CD4-positive, alpha-beta T cell treated with Interleukin-4 for 1 hour (primary cell): ENCODE measurements at places on chromosomes 12 and 14.

DNA sequence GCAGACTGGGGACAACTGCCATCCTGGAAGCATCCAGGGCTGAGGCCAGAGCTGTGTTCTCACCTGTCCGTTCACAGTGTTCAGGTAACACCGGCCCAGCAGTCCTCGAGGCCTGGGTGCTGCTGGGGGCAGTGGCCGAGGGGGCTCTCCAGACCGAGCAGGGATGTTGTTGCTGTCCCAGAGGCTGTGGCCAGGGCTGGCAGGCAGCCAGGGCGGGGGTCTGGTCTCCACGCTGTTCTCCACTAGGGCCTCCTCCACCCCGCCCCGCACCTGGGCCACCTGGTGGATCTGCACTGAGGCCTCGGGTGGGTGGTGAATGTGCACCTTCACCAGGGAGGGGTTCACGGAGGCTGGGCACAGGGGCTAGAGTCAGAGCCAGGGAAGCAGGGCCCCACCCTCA is 57.4 kb downstream of the ISCA2 start:
- DNase-seq: no peak

DNA sequence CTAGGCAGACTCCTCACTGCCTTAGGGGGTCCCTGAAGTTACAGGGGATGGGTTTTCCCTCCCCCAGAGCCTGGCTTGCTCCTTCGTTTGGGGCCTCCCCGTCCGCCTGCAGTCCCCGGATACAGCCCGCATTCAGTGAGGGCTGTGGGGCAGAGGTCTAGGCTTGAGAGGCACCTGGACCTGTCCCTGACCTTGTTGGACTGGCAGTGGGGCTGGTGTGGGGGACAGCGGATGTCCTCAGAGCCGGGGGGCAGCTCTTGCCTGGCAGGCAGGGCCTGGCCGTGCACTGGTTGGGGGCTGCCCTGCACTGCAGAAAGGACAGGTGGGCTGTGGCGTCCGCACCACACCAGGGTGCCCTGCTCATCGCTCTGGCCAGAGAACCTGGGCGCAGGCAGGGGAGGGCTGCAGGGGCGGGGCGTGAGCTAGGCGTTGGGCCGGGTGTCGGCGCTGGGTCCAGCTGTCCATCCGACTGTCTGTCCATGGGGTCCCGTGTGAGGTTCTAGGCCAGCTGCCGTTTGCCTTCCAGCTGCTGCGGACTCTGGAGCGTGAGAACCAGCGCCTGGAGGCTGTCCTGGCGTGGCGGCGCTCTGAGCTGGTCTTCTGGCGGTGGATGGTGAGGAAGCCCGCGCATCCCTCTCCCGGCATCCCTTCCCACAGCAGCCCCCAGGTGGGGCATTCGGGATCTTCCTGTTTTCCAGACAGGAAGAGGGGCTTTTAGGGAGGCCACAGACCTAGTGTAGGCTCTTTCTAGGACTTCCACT is 6.0 kb downstream of the TEDC1 start:
- DNase-seq: no peak

DNA sequence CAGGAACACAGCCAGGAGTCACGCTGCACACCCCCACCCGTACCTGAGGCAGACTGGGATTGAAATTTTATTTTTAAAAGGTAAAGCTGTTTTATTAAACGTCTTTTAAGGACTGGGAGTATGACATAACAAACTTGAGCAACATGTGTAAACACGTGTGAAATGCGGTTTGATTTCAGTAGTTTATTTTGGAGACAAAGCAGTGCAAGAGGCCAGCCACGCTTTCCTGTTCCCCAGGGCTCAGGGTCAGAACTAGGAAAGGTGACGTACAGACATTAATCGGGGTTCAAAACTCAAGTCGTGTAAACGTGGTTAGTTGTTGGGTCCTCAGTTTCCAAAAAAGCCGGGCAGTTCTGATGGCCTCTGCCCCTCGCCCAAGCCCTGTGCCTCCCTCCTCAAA is 16.7 kb downstream of the CHGA start:
- no peak for DNase-seq

DNA sequence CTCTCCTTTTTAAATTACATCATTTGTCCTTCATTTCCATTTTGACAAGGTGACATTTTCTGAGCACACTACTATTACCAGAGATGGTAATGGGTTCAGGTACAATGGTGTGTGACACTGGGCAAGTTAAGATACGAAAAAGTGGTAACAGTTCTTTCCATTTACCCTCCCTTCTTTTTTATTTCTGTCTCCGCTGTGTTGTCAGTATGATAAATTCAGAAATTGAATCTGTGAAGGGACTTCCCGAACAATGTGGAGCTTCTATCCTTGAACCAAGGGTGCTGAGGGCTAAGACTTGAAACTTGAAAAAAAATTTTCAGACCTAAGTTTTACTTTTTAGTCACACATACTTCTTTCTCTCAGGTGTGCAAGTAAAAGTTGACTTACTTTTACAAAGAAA is 103.7 kb downstream of the ERC1 start:
- no peak for DNase-seq

DNA sequence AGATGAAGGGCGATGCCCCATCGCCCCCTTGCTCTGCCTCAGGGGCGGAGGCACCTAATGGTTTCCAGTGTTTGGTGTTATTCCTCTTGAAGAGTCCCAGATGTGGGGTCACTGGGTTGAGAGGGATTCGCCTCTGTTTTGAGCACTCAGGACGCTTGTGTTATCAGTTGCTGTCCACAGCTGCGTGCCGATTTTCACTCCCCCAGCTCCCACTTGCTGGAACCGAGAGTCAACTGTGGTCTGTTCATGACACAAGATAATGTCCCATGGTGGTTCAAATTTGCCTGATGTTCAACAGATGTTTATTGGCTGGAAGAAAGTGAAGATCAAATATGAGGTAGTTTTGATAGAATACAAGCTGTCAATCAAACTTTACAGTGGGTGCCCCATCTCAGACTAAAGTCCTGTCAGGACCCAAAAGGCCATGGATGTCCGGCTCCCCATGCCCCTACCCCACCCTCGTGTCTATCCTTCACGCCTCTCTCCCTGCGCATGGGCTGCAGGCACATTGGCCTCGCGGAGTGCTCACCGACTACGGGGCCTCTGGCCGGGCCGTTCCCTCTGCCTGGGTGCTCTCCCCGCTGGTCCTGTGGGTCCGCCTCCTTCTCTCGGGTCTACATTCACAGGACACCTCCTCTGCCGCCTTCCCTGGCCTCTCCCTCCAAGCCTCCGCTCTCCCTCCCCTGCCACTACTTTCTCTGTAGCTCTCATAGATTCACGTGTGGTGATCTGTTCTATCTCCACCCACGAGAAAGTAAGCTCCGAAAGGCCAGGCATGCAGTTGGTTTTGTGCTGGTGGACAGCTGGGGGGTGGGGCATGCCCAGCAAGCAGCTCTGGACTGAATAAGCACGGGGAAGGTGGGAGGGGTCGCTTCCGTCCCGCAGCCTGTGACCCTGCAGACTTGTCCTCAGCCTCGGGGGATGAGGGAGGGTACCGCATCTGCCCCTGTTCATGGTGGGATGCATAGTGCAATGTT is 6.8 kb upstream of the TRAF3 start:
- no peak for DNase-seq

DNA sequence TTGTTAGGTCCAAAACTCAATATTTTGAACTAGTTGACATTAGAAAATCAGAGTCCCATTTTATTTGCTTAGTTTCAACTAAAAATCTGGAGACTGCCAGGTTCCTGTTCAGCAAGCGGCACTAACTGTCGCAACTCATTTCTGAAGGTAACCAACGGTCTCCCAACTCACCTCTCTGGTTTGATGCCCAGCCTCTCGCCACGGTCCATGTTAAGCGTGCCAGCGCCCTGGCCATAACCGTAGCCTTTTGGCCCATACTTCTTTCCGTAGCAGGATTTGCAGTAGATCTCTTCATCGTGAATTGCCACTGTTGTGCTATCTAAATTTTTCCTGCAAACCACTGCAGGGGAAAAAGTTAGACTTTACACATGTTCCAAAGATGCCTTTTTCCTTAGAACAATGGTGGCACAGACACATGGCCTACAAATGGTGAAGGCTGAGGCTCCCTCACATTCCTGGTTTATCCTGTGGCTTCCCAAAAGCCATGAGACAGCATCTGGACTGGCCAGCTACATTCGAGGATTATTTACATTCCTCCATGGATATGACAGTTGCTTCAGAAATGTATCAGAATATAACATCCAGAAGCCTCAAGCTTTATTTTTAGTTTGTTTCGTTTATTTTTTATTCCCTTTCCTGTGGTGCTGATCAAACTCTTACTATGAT is 15.7 kb downstream of the CSRP2 start:
- no peak for DNase-seq

DNA sequence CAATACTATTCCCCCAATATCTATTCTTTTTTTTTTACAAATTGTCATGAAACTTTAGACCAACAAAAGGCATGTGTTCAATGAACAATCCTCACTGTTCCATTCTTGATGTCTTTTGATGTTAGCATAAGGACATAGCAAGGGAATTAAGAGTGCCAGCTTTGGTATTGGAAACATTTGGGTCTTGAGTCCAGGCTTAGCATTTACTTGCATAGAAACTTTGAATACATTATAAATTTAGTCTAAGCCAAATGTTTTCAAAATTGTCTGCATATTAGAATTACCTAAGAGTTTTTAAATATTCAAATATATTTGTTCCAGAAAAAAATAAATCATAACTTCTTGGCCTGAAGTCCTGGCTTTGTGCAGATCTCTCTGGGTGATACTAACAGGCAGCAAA is 406.5 kb downstream of the LRFN5 start:
- no peak for DNase-seq

GRCh38 chr12:105214670-105215375 is 21.2 kb downstream of the APPL2 start:
- DNase-seq: no peak

DNA sequence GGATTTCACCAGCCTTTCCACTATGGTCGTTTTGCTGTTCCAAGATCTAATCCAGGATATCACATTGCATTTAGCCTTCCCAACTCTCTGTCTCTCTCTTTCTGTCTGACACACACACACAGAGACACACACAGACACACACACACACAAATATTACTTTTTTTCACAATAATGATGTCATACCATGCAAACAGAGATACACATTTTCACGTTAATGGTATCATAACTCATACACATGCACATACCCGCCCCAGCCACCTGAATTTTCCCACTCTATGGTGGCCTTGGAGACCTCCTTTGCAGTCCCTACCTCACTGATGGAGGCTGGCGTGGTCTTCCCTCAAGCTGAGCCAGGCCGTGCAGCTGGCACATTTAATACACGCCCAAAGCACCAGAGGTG is 7.2 kb upstream of the MYL2 start:
- no peak for DNase-seq

GRCh38 chr14:103073367-103073875 is 10.6 kb upstream of the LBHD2 start:
- DNase-seq: no peak

DNA sequence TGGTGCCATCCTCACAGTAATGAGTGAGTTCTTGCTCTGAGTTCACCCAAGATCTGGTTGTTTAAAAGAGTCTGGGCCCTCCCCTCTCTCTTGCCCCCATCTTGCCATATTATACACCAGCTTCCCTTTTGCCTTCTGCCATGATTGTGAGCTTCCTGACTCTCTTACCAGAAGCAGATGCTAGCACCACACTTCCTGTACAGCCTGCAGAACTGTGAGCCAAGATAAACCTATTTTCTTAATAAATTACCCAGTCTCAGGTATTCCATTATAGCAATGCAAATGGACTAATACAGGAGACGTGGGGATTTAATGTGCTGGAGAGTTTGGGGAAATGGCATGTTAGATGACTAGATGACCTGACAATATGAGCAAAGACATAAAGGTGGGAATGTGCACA is 12.8 kb downstream of the SLC4A8 start:
- DNase-seq: no peak

DNA sequence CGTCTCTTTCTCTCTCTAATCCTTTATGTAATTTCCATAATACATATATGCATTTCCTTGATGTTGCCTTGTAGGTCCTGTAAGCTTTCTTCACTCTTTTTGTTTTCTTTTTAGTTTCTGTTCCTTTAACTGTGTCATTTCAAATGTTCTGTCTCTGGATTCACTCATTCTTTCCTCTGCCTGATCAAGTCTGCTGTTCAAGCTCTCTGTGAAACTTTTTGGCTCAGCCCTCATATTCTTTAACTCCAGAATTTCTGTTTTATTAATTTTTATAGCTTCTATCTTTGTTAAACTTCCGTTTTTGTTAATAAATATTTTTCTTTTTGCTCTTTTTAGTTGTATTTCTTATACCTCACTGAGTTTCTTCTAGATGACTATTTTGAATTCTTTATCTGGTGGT is 321.3 kb upstream of the LMO3 start:
- no peak for DNase-seq

DNA sequence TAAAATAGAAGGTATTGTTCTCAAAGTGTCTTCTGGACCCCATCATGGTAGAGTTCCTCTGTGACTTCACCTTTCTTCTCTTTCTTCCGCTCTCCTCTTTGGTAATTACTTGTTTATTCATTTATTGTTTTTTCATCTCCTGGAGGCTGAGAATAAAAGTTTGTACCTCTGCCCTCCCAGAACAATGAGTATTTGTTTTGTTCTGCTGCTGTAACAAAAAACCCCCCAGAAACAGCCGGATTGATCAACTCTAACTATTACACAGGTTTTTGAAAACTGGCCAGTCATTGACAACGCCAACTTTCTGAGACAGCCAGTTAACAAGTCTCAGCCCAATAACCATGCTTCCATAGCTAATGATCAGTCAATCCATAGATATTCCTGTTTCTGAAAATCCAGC is 8.2 kb upstream of the DICER1 start:
- DNase-seq: no peak

- no peak for DNase-seq
Measured at GRCh38 chr14:68690089-68690958, 102.5 kb downstream of the ZFP36L1 start.

DNA sequence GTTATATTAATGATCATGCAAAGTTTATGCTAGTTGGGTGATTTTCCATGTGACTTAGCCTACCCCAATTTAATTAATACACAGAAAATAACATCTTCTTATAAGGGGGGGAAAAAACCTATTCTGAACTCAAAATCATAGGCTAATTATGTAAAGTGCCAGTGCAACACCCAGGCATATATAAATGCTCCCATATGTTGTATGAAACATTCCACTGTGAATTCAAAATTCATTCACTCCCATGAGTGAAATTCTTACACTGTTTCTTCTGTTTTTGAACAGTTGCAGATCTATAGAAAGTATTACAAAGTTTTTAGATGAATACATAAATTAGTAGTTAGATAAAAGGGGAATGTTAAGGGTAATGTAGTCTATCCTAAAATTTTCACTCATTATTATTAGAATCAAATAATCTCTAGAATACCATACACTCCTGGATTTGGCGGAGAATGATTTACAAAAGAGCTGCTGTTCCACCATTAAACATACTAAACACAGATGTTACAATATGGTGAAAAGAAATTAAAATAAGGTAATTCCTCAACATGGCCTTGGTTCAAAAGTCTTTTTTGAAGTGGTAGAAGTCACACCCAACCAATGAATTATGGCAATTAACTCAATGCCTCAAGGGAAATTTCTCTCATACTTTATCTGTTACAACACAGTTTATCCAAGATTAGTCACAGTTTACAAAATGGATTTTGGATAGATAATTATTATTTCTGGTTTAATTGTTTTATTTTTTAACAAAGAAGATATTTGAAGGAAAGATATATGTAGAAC is 454.1 kb upstream of the FLRT2 start:
- DNase-seq: no peak

- no peak for DNase-seq
Measured at GRCh38 chr12:94686834-94687628, 36.7 kb upstream of the TMCC3 start.
